ENCODE measurements at places on chromosomes 6 and 20.
A peak's percentile ranks its signal among the peaks of the same experiment; 100 is the strongest.

DNA sequence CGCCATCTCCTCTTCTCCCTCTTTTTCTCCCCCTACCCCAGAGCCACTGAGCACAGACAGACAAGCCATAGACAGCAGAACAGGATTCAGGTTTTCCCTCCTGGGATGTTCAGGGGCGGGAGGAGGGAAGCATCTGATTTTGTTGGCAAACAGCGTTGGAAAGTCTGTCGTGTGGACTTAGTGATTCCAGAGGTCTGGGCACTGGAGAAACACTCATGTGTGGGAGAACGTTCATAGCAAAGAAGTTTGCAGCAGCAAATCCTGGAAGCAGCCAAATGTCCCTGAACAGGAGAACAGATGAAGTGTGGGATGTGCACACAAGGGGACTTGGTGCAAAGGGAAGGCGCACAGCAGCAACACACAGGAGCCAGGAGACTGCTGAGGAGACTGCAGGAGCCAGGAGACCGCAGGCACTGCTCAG is 264.1 kb upstream of the CDYL start:
- no peak for DNase-seq

GRCh38 chr6:28207510-28208110 is 17.5 kb upstream of the ZSCAN9 start:
- peak; percentile 63 for DNase-seq

- no peak for DNase-seq
Observed at GRCh38 chr6:7568021-7568420, 22.0 kb upstream of the SNRNP48 start.

DNA sequence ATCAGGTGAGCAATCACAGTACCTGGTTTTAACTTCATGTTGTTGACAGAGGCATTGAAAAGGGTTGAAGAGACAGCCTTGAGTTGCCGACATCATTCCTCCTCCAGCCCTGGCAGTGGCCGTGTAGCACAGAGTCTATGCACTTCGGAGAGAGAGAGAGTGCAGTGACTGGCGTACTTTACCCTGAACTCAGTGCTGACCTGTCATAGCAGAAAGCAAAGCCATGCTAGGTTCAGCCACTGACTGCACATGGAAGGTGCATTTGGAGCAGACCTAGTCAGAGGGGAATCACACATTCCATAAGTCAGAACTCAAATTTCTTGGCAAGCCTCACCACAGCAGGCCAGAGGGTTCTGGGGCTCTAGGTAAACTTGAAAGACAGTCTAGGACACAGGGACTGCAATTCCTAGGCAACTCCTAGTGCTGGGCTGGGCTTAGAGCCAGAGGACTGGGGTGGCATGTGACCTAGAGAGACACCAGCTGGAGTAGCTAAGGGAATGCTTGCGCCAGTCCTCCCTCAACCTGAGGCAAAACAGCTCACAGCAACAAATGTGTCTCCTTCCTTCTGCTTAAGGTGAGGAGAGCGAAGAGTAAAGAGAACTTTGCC is 69.1 kb downstream of the ELOVL4 start:
- no peak for DNase-seq

DNA sequence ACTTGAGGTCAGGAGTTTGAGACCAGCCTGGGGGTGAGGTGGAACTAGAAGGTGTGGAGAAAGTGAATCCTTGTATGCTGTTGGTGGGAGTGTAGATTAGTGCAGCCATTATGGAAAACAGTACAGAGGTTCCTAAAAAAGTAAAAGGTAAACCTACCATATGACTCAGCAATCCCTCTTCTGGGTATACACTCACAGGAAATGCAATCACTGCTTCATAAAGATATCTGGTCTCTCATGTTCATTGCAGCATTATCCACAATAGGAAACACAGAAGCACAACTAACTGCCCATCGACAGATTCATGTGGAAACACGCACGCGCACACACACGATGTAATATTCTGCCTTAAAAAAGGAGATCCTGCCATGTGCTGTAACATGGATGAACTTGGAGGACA is 66.7 kb downstream of the CDC5L start:
- no peak for DNase-seq

GRCh38 chr6:134317471-134318131 is at the start of gene SGK1:
Gene SGK1 (minus strand): TSS chr6:134318112. CDS start chr6:134317460, 652 bp downstream.
- DNase-seq, result no peak

GRCh38 chr20:59333951-59334350 is 33.5 kb downstream of the EDN3 start:
- DNase-seq, result no peak

- peak; percentile 88 for DNase-seq
Observed at GRCh38 chr6:40997234-40997957, 41.6 kb downstream of the UNC5CL start.

GRCh38 chr6:35139924-35140638 is 1.1 kb downstream of the TCP11 start:
- peak; percentile 62 for DNase-seq

- no peak for DNase-seq
Observed at GRCh38 chr6:150243620-150244314, 100.9 kb downstream of the PPP1R14C start.

DNA sequence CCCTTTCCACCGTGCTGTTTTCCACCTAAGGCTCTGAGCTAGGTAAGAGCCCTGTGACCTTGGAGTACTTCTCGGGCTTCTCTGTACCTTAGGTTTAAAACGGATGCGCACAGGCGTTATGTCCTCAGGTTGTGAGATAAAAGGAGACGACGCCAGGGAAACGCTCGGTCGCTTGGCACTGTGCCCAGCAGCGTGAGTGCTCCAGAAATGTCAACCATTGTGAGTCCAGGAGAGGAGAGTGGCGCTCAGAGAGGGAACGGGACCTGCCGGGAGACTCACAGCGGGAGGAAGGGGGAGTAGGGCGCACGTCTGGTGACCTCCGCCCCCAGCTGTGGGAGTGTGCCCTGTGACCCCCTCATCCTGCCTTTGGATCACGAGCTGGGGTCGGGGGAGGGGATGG is 33.8 kb upstream of the SCRT2 start:
- DNase-seq, result no peak

GRCh38 chr20:20443504-20443903 is 75.6 kb downstream of the INSM1 start:
- no peak for DNase-seq

- DNase-seq, result no peak
Observed at GRCh38 chr6:169851641-169852503, 100.5 kb downstream of the ERMARD start.

GRCh38 chr20:3563548-3564177 is 92.8 kb downstream of the ATRN start:
- peak; percentile 17 for DNase-seq

- no peak for DNase-seq
Observed at GRCh38 chr6:169186496-169187169, 67.0 kb downstream of the THBS2 start.

DNA sequence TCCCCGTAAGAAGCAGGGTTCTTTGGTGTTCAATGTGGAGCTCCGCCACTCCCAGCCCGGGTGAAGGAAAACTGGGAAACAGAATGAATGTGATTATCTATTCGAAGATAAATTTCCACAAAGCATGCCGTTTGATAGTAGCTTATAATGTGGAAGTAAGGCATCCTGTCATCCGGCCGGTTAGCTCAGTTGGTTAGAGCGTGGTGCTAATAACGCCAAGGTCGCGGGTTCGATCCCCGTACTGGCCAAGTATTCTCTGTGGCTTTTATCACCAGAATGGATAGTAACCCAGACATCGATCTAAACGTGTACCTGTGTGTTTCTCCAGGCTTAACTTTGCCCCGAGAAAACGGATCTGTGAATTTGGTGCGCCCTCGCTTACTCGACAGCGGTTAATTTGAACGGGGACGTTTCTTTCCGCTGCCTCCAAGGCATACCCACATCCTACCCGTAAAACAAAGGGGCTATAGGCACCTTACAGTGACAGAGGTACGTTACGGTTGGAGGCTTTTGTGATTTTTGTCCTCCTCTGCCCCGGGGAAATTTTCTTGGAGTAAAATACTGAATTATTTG is 215.2 kb upstream of the ZNF184 start:
- peak; percentile 90 for DNase-seq

DNA sequence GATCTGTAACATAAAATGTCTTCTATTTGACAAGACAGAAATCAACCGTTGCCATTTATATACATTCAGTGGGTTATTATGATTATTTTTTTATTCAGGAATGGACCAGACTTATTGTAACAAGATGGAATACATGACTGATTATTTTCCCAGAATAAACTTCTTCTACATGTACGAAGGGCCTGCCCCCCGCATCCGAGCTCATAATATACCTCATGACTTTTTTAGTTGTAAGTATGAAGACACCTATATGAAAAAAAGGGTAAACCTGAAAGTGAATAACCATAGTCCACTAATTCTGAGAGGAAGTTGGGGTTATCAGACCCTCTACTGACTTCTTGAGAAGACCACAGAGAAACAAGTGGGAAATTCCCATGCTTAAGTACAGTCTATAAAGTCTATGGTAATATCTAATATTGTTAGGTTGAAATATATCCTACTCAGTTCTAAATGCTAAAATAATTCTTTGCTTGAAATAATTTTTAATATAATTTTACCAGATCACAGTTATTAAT is 15.9 kb downstream of the OR2A4 start:
- no peak for DNase-seq

DNA sequence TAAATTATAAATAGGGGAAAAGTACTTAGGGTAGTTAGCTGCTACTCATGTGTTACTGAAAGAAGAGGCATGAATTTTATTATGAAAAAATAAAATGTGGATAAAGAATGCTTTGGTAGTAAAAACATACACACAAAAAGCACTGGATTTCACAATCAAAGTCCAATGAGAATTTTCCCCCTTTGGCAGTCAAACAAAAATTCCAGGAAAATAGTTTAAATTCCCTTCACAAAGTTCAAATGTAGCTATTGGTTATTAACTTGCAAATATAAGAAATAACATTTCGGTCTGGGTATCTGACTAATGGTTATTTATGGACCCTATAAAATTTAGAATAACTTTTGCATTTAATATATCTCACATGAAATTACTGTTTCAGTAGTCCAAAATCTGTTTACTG is 210.4 kb downstream of the FOXC1 start:
- no peak for DNase-seq

- DNase-seq, result no peak
Observed at GRCh38 chr20:14780508-14780907, 443.1 kb upstream of the FLRT3 start.

DNA sequence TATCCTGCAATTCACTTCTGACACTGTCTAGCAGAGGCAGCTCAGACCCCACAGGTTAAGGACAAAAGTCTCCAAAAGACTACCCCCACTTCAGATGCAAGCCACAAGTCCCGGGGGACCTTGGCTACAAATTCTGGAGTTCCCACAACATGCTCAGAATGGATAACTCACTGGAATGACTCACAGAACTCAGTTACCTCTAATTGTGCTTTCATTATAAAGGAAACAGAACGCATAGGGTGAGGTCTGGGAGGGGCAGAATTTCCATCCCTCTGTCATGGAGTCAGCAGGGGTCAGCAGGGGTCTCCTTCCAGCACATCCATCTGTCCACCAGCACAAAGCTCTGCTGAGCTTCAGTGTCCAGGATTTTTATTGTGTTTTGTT is 184.2 kb downstream of the CDH4 start:
- no peak for DNase-seq

- no peak for DNase-seq
Observed at GRCh38 chr20:11380283-11380682, 537.4 kb upstream of the BTBD3 start.

GRCh38 chr6:146593986-146594385 is 4.8 kb upstream of the ADGB start:
- DNase-seq, result no peak

DNA sequence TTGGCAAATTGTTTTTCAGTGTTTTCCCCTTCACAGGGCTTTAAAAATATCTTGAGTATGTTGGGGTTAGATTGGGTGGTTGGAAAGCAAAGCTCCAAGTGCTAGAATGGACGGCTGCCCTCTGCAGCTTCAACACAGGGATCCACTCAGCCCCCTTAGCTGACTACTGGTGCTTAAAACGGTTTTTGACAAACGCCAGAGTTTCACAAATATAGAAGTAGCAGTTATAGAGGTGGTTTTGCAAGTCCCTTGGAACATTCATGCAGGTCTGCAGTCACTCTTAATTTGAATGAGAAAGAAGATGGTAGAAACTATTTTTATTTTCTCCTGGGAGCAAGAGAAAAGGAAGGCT is 175.9 kb downstream of the ARID1B start:
- DNase-seq, result no peak

DNA sequence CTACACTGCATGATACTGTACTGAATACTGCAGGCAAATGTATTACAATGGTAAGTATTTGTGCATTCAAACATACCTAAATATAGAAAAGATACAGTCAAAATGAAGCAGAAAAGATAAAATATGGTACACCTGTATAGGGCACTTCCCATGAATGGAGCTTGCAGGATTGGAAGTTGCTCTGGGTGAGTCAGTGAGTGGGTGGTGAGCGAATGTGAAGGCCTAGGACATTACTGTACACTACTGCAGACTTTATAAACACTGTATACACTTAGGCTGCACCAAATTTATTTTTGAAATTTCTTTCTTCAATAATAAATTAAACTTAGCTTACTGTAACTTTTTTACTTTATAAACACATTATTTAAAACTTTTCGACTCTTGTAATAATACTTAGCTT is 213.1 kb downstream of the ATXN1 start:
- DNase-seq, result no peak

DNA sequence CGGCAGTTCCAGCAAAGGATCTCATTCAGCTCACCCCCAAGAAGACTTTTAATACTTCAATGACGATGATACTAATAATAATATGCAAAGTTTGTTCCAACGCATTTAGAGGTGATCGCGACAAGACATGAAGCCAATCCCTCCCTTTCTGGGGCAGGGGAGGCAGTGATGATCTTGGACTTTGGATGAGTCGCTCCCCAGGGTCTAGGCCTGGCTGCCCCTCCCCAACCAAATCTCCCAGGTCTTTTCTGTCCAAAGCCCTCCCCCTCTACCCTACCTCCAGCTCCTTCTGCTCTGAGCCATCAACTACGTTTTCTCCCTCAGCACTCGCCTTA is 33.9 kb downstream of the HLA-A start:
- DNase-seq, result no peak

GRCh38 chr6:163418311-163419029 is 4.0 kb downstream of the QKI start:
- DNase-seq, result no peak

GRCh38 chr6:156976216-156977127 is 199.3 kb downstream of the ARID1B start:
- DNase-seq, result no peak
